ENCODE measurements at places on chromosomes 5 and 9. TPM values are rescaled to one million over a fixed set of nuclear protein-coding genes. Genes with fewer than 3 reads are reported as not detected.

GRCh38 chr5:96017951-96018350 is 56.3 kb upstream of the ELL2 start:
- no peak overlapping the region for H3K4me3 ChIP-seq
- H3K27ac ChIP-seq = no peak overlapping the region
- H3K4me1 ChIP-seq = no peaks in the 10 kb centered on the region
- DNase-seq = no peak
- no peaks in the 10 kb centered on the region for H3K27me3 ChIP-seq
- H3K36me3 ChIP-seq = no peaks in the 10 kb centered on the region

FOXE1 gene
- 7.9 TPM for total RNA-seq

DNA sequence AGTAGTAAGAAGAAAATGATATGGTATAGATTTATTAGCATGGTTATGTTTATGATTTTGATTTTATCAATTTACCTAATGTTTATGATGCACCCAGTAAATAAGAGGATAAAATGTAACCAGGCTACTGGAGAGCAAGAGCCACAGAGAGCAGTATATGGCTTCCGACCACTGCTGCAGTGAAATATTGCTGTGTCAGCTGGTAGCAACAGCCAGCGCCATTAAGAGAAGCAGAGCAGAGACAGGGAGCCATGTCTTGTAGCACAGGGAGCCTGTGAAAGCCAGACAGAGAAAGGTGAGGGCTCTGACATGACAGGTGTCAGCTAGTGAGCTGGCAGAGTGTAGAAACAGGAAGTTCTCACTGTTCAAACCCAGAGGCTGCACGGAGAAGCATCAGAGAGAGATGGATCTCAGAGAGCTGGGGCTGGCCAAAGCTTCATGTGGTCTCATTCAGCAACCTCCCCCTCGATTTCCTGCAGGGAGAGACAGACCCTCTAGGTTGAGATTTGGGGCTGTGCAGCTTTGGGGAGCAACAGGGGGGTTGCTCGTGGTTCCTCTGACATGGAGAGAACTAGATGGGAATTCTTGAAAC is 202.1 kb downstream of the MED10 start:
- no peaks in the 10 kb centered on the region for H3K36me3 ChIP-seq
- H3K27ac ChIP-seq = no peak overlapping the region
- no peaks in the 10 kb centered on the region for H3K4me1 ChIP-seq
- peak; percentile 62 for DNase-seq
- no peak overlapping the region for H3K4me3 ChIP-seq
- H3K27me3 ChIP-seq = no peaks in the 10 kb centered on the region

GRCh38 chr5:53890490-53890889 is 330.1 kb downstream of the NDUFS4 start:
- no peaks in the 10 kb centered on the region for H3K27me3 ChIP-seq
- DNase-seq = no peak
- H3K36me3 ChIP-seq = no peaks in the 10 kb centered on the region
- H3K4me1 ChIP-seq = no peaks in the 10 kb centered on the region

KIAA0825 gene
- total RNA-seq = 2.5 TPM

- H3K27me3 ChIP-seq = no peaks in the 10 kb centered on the region
- DNase-seq = no peak
- peak overlapping the region; percentile 44 for H3K27ac ChIP-seq
- H3K4me1 ChIP-seq = peaks cover 82% of the 10 kb centered on the region
Observed at GRCh38 chr9:136527721-136528710, 17.8 kb downstream of the NOTCH1 start.

GPR150 gene
- total RNA-seq = 1.7 TPM

GRCh38 chr5:60843936-60844905 is at the start of gene ELOVL7:
ELOVL7 (minus strand) TSS chr5:60844269; CDS start chr5:60787397, 56,872 bp downstream.
- H3K36me3 ChIP-seq = no peaks in the 10 kb centered on the region
- H3K4me3 ChIP-seq = peak within 1 kb of the TSS; percentile 57
- peak within 1 kb of the TSS; percentile 55 for H3K27ac ChIP-seq
- no peaks in the 10 kb centered on the region for H3K27me3 ChIP-seq
- no peak for DNase-seq
- peaks cover 12% of the 10 kb centered on the region for H3K4me1 ChIP-seq

GRCh38 chr9:87958591-87958990 is 15.7 kb downstream of the CDK20 start:
- no peaks in the 10 kb centered on the region for H3K4me1 ChIP-seq
- H3K27ac ChIP-seq = no peak overlapping the region
- no peaks in the 10 kb centered on the region for H3K27me3 ChIP-seq
- H3K4me3 ChIP-seq = no peak overlapping the region
- no peaks in the 10 kb centered on the region for H3K36me3 ChIP-seq

DNA sequence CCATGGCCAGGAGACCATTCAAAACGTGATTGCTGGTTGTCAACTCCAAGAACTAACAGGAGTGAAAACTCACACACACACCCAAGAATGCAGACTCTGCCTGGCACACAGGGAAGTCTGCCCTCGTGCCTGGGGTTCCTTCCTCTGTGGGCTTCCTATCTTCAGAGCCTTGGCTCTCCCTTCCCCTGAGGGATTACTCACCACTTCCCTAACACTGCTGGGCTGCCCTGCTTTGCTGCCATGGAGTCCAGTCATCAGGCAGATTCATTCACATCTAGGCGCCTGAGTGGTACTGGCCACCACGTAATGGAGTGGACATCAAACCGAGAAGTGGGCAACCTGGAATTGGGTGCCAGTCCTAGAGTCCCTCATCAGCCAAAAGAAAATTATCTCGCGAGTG is 76.4 kb upstream of the PRSS3 start:
- no peak for DNase-seq
- no peaks in the 10 kb centered on the region for H3K36me3 ChIP-seq
- no peaks in the 10 kb centered on the region for H3K4me1 ChIP-seq
- H3K27ac ChIP-seq = no peak overlapping the region
- no peak overlapping the region for H3K4me3 ChIP-seq
- no peaks in the 10 kb centered on the region for H3K27me3 ChIP-seq
